Stimulated activated CD8-positive, alpha-beta memory T cell treated with anti-CD3 and anti-CD28 coated beads, Interleukin-4, amount 100 ng/mL, for 24 hours (primary cell): ENCODE measurements at places on chromosomes 1 and 21.

- no peak for DNase-seq
These were observed 34.0 kb upstream of the SLC19A1 start for GRCh38 chr21:45575993-45576837.

DNA sequence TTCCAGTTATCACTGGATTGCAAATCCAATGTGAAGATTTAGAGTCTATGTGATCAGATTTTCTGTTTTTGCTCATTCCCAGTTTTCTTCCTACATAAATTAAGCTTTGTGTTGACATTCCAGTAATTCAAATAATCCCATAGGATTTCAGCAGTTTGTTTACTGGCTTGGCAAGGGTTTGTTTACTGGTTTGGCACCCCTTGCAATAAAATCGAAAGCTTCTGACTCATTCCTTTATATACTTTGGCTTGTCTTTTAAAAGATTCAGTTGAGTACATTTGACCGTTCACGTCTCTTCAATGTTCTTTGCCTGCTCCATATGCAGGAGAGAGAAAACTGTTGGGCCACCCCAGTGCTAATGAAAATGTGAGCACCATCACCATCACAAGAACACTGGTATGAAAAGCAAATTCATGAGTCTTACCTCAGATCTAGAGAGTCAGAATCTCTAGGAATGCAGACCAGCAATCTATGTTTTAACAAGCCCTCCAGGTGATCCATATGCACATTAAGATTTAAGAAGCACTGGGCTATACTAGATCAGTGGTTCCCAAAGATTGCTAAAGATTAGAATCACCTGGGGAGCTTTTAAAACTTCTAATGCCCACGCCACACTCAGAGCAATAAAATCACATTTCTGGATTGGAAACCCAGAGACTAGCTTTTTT lies 32.8 kb downstream of the ZC3H11B start:
- no peak for DNase-seq

DNA sequence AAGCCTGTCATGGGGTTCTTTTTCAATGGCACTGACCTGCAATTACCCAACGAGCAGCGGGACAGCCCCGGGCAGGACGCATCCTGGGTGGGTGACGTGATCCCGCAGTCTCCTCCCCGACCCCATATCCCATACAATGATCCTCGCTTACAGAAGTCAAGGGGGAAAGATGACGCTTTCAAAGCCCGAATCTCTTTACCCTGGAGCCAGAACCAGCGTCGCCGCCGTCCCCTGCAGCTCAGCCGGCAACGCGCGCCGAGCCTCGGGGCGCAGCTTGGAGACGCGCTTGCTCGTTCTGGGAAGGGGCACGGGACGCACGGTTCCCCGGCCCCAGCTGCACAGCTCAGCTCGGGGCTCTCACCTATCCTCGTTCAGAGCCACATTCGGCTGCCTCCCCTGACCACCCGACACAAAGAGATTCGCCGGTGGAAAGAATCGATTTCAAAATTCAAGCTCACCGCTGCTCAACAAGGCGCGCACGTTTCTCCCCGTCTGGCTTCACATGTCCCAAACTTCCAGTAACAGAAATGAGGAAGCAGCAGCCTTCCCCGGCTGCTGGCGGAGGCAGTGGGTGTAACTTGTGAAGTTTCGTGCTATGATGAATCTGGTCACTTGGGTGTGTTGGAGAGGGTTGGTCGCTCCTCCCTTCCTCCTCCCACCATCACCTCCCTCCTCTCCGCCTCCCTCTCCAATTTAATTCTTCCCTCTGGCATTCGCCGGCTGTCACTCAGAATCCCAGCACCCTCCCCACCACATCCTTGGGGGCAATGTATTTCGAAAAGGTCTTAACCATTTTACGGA lies at the start of gene TIAM1:
Gene TIAM1, minus strand, starts transcription at position 582 of the 801 bp plus-strand sequence. CDS start 77,289 bp downstream, outside the sequence.
- no peak for DNase-seq

DNA sequence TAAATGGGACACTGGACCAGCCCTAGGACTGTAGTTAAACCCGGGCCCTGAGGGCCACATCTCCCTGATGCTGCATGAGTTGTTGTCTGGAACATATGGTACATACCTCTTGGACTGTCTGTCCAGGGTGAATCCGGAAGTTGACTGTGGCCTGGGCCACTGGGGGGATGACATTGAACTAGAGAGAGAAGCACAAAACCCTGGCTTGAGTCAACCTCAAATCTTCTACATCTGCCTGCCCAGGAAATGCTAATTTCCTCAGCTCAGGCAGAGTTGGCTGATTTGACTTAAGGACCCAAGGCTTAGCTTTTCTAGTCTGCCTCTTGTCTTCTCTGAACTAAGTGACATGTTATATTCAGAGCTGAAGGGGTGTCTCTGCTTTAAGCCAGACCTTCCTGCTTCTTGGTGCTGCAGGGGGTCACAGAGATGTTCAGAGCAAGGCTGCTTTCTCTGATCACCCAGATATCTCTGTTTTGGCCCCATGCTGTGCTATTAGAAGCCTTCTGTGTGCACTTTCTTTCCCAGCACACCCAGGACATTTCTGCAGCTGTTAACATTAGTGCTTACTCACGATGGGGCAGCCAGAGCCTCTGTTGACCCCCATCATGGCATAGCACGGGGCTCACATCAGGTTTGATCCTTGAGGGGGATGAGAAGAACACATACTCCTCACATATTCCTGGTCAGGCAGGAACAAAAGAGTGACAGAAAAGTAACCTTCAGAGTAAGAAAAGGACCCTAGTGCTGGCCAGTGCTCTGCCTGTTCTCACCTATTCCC lies 9.6 kb downstream of the PM20D1 start:
- DNase-seq: no peak

- peak; percentile 8 for DNase-seq
These were observed 519 bp downstream of the RERE start for GRCh38 chr1:8816831-8817411.

GRCh38 chr1:241219449-241219848 lies 137.6 kb downstream of the RGS7 start:
- no peak for DNase-seq

DNA sequence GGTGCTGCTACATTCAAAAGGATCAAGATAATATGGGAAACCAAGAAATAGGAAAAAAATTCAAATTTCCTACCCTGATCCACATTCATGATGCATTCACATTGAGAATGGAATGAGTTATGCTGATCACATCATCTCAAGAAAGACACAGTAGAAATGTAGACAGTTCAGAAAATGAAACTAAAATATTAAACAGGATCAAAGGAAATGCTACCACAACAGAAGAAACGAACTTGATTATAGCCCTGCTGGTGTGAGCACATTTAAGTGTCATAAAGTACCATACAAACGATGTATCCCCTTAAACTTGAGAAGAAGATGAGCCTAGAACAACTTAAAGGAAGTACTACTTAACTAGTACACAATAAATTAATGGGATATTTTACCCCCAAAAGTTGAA lies 21.3 kb downstream of the SYDE2 start:
- no peak for DNase-seq
